Left ventricle myocardium superior (tissue), 1 donor: ENCODE measurements at places on chromosomes 13 and 19.

DNA sequence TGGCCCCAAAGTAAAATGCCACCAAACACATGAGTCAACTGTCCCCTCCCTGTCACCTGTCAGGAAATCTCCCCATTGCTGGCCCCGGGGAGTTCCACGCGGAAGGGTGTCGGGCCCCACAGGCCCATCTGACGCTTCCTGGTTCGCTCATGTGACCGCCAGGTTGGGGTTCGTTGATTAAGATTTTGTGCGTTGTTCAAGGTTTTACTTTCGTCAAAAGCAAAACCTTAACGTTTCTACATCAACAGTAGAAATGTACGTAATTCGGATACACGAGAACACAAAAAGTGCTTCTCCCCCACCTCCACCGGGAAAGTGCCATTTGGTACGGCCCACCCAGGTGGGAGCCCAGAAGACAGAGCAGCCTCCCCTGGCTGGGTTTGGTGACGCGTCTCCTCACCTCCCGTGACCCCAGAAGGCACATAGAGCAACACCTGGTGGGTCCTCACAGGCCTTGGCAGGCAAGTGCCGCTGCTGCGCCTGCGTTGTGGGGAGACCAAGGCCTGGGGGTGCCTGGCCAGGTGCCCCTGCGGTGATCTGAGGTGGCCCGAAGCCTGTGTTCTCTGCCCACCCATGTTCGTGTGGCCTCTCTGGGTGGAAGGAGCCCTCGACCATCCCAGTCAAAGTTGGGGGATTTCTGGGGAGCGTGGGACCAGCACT lies 161.6 kb downstream of the KDM4B start:
- DNase-seq: no peak

GRCh38 chr19:36151144-36152018 lies 866 bp downstream of the COX7A1 start:
- peak; percentile 78 for DNase-seq

DNA sequence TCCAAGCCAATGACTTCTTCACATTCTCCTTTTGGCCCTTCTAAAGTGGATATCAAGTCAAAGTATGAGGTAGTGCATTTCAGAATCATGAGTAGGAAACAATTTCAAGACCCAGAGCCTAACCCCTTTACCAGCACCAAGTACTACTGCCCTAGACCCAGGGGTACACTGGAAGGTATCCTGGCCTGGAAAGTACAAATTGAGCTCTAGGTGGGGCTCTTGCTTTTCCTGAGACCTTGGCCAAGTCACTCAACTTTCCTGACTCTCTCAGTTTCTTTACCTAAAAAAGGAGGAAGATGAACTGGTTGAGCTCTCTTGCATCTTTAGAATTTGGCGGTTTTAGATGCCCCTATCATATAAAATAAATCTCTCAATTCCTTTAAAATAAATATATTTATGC lies 204.7 kb downstream of the FGF14 start:
- no peak for DNase-seq

DNA sequence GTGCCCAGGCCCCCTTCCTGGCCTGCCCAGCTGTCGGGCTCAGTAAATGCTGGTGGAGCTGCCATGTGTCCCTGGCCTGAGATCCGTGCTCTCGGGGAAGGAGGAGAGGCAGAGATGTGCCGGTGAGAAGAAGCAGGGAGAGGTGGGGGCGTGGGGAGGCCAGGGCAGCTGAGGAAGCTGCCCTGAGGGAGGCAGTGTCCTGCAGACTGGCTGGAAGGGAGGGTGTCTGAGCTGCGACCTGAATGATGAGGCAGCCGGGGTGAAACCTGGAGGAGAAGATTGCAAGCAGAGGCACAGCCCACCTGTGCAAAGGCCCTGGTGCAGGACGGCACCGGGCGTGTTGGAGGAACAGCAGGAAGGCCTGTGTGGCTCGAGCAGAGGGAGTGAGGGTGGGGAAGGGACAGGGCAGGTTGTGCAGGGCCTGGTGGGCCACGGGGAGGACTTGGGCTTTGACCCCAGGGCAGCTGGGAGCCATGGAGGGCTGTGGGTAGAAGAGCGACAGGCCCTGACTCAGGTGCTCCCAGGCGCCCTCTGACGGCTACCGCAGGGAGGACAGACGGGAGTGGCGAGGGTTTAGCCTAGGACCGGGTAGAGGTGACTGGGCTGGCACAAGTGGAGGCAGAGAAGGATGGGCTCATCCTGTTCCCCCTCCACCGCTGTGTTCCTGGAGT lies 14.0 kb upstream of the CELF5 start:
- DNase-seq: peak; percentile 65

GRCh38 chr19:33950091-33950750 lies 153.6 kb downstream of the KCTD15 start:
- no peak for DNase-seq

- no peak for DNase-seq
Observed at GRCh38 chr19:18225355-18225701, 910 bp downstream of the PDE4C start.

- no peak for DNase-seq
Observed at GRCh38 chr19:38836159-38836982, 4.8 kb upstream of the ECH1 start.

DNA sequence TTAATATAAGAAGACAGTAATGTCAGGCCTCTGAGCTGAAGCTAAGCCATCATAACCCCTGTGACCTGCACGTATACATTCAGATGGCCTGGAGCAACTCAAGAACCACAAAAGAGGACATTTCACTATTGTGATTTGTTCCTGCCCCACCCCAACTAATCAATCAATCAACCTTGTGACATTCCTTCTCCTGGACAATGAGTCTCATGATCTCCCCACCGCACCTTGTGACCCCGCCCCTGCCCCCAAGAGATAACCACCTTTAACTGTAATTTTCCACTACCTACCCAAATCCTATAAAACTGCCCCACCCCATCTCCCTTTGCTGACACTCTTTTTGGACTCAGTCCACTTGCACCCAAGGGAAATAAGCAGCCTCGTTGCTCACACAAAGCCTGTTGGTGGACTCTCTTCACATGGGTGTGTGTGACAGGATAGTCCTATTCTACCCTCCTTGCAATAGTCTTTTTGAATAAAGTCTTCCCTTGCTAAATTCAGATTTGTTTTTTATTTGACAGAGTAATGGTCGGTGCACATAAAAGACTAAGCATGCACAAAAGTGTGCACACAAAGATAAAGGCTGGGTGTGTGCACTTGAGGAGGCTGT lies 14.0 kb downstream of the CD70 start:
- no peak for DNase-seq

DNA sequence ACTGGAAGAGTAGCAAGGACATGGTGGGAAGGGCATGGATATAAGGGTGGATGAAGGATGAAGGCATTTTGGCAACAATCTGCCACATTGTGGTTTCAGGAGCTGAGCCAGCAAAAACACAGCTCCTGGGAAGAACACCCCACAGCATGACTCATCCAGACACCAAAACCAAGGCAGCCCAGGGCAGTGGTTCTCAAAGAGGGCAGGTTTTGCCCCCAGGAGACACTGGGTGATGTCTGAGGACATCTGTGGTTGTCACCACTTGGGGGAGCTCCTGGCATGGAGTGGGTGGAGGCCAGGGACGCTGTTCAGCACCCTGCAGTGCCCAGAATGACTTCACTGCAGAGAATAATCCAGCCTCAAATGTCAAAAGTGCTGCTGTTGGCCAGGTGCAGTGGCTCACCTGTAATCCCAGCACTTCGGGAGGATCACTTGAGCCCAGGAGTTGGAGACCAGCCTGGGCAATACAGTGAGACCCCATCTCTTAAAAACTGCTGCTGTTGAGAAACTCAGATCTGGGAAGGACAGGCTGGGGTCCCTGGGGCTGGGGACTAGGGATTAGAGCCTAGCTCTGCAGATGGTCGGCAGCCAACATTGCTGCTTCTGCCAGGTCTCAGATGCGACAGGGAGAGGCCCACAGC lies 16.1 kb downstream of the ZFR2 start:
- DNase-seq: no peak

DNA sequence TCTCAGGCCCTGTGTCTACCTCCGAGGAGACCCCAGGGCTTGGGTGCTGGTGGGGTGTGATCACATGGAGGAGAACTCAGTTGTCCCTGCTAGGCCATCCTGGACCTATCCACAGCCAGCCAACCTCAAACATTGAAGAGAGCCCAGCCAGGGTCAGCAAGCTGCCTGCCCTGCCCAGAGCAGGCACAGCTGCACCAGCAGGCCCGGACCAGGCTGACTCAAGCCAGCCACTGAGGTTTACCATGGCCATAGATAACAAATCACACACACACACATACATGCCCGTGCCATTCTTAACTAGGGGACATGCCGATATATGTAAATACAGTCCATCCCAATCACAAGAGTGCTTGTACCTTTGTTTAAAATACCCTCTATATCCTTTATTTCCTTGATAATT lies 8.1 kb downstream of the ARHGEF7 start:
- DNase-seq: no peak

- DNase-seq: no peak
Observed at GRCh38 chr19:36051236-36051635, 2.8 kb downstream of the THAP8 start.

DNA sequence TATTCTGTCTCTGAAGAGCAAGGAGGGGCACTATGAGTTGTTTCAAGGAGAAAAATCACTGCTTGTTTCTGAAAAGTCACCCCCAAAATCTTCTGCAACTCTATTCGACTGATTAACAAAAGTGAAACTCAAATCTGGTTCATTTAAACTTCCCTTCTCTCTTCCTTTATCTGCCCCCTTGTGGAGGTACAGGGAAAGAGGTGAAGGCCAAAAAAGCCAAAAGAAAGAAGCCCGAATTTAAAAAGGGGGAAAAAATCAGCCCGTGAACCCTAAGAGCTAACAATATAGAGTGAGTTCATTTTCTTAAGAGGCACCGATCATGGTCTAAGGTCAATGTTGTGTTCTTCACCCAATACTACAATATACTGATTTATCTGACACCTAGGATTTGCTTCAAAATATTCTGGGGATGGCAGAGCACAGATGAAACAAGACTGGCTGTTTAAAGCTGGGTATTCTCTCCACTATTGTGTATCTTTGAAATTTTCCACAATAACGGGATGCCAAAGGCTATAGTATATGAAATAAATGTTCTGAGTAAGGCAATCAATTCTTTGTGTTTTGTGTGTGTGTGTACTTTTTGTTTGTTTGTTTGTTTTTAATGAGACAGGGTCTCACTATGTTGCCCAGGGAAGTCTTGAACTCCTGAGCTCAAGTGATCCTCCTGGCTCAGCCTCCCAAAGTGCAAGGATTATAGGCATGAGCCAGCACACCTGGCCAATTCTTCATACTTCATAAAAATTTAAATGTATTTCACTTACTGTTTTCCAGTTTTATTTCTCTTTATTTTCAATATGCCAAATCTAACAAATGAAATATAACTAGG lies 55.0 kb upstream of the EEF1AKMT1 start:
- no peak for DNase-seq

DNA sequence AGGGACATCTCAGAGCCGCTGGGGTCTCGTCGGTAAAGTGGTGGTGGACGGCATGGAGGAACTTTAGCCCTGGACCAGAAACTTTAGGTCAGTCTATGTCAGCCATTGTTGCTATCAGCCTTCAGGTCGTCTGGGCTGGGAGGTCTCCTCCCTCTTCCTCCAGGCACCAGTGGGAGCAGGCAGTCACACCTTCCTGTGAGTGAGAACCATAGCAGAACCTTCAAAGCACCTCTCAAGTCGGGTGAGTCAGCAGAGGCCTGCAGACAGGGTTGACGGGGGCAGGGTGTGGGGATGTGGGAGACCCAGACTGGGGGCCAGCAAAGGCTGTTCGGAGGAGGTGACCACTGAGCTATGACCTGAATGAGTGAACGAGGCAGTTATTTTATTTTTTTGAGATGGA lies 15.4 kb upstream of the SBNO2 start:
- no peak for DNase-seq

- DNase-seq: peak; percentile 75
Observed at GRCh38 chr19:485583-486236, 10.6 kb upstream of the MADCAM1 start.

DNA sequence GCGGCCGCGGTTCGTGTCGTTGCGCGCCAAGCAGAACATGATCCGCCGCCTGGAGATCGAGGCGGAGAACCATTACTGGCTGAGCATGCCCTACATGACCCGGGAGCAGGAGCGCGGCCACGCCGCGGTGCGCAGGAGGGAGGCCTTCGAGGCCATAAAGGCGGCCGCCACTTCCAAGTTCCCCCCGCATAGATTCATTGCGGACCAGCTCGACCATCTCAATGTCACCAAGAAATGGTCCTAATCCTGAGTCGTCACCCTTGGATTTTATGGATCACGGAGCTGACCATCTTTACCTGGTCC lies 475 bp downstream of the MRPL57 start:
- DNase-seq: no peak

- DNase-seq: no peak
Observed at GRCh38 chr19:58538257-58539168, 5.4 kb upstream of the TRIM28 start.

GRCh38 chr19:988510-988909 lies 4.4 kb downstream of the WDR18 start:
- no peak for DNase-seq

GRCh38 chr19:461721-462551 lies 1.1 kb upstream of the SHC2 start:
- peak; percentile 53 for DNase-seq

DNA sequence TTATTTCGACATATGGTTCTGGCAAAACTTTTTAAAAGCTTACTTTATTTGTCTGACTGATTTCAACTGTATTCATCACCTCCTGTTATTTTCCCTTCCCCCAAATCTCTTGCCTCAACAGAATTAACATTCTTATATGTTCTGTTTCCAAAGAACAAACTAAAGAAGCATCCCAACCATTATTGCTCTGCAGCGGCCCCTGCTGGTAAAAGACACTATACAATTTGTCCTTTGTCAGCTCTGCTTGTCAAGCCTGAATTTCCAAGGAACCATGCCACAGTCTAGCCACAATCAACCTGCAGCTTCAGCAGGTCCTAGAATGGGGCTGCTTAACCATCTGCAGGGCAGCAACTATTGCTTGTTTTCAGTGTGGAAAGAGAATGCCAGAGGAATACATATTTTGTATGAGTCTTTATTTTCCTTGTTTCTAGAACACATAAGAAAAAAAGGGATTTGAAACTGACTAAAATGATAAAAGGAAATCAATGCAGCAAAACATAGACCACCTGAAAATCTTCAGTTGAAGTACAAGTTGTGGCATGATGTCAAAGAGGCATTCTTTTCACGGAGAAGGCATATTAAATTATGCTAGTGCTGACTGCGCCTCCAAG lies 845.3 kb downstream of the DIAPH3 start:
- DNase-seq: peak; percentile 77

DNA sequence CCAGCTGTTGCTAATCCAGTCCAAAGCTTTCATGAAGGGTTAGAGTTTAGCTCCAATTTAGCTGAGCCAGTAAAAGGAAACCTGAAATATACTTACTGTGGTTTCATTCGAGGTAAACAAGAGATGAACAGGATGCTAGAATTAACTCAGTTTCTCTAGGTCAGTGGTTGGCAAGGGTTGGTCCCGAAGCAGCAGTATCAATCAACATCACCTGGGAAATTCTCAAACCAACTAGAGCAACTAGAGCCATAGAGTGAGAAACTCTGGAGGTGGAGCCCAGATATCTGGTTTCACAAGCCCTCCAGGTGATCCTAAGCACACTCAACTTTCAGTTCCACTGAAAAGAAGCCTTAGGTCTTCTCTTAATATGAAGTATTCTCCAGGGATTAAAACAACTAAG lies 376.7 kb downstream of the OXGR1 start:
- no peak for DNase-seq

- no peak for DNase-seq
Observed at GRCh38 chr13:100526318-100527000, 62.1 kb downstream of the GGACT start.
